Activated T-cell treated with anti-CD3 and anti-CD28 coated beads, Interleukin-2, amount 50 U/mL, for 1 hour (primary cell): ENCODE measurements at places on chromosomes 3 and 15.

DNA sequence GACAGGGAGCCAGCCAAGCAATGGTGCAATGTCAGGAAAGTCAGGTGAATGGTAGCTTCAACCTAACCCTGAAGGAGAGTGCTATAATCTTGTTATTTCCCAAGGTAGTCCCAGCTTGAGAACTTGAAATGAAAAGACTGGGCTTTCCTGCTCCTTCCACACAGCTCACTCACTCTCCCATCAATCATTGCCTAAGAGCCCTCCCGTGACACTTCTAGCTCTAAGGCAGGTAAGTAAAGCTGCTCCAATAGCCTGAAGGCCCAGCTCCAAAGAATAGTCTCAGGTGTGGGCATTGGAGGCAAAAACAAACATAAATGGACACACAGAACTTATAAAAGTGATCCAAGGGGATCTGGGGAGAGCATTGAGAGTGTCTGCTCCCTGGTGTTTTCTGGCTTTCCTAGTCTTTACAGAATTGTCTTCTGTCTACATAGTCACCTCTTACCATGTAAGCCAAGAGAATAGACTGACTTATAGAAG is 63.1 kb upstream of the TBC1D5 start:
- DNase-seq: no peak

GRCh38 chr3:193240436-193240849 is 579 bp upstream of the PLAAT1 start:
- DNase-seq: no peak

DNA sequence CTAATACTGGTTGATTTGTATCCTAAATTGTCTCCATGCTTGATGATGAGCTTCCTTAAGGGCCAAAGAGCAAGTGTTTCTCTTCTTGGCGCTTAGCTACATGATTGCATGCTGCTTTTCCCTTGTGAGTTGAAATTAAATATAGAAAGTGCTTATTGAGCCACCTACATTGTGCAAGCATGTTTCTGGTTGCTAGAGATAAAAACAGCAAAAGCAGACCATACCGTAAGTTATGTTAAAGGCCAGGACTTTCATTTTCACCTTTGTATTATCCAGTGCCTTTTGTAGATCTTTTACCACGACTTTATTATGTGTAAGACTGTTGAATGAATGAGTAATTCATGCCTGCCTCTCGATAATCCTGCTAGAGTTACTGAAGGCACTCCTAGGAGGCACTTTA is 41.9 kb upstream of the CCNB2 start:
- DNase-seq: no peak

DNA sequence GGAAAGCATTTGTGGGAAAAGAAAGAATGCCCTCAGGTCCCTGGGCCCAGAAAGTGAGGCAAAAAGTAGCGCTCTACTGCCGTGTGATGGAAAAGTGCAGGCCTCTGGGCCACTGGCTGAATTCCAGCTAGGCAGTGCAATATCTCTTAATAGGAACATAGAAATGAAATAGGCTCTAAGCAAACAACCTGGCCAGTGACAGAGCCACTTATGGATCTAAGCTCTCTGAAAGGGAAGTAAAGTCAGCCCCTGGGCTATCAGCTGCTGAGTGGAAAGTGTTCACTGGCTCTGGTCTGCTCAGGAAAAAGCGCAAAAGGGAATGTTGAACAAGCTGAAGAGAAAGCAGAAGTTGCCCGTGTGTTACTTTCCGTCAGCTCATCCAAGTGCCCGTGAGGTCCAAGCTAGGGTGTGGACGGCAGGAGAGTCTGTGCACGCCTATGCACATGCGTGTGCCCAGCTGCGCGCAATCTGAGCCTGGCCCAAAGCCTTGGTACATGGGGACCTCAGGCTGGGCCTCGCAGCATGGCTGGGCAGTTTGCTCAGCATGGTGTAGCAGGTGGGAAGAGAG is 74.0 kb upstream of the RAD18 start:
- no peak for DNase-seq

- no peak for DNase-seq
These were observed 86.6 kb downstream of the LINGO1 start for GRCh38 chr15:77546050-77546501.

GRCh38 chr3:178849199-178849910 is 222.3 kb downstream of the ZMAT3 start:
- no peak for DNase-seq
